Epithelial cell of prostate (primary cell): ENCODE measurements at places on chromosomes 5 and 9.

DNA sequence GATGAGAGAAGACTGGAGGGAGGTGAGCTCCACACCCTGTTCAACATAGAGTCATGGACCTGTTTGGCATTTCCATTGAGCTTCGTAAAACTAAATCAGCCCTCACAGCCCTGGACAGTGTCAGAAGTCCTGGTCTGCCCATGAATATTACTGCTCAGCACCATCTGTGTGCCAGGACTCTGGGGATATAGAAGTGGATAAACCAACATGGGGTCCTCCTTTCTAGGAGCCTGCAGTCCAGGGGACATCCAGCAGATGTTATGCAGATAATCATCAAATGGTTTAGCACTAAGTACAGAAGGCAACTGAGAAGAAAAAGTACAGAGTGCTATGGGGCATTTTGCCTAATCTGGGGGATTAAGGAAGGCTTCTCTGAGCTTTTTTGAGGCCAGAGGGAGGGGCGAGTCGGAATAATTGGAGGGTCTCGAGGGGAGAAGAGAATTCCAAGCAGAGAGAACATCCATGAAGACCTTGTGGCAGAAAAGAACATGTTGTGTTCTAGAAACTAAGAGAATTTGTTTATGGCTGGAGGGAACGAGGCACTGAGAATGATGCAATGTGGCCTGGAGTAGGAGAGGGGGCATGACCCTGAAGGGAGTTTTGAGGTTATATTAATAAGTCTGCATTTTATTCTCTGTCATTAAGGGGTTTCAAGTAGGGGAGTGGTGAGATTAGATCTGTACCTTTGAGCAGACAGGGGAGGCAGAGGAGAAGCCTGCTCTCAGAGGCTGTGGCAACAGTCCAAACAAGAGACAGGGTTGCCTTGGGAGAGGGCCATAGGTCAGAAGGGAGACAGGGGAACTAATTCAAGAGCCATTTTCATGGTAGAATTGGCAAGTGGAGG is 63.5 kb upstream of the SLC2A8 start:
- DNase-seq, result no peak

- no peak for DNase-seq
Measured at GRCh38 chr5:178396796-178397720, 164.5 kb upstream of the PHYKPL start.

DNA sequence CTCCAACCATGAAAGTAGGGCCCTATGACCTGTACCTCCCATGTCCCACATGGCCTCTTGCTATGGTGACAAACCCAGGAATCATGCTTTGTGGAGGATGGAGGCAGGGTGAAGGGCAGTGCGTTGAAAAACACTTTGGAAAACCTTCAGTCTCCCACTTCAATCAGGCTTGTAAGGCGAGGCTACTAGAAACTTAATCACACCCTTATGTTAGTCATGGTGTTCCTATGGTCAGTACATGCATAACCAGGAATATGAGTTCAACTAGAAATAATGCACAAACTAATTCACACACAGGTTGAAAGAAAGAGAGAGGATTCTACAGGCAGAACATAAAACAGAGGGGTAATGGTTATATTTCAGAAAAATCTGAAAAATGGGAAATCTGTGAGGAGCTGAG is 601.1 kb downstream of the KCTD16 start:
- no peak for DNase-seq

DNA sequence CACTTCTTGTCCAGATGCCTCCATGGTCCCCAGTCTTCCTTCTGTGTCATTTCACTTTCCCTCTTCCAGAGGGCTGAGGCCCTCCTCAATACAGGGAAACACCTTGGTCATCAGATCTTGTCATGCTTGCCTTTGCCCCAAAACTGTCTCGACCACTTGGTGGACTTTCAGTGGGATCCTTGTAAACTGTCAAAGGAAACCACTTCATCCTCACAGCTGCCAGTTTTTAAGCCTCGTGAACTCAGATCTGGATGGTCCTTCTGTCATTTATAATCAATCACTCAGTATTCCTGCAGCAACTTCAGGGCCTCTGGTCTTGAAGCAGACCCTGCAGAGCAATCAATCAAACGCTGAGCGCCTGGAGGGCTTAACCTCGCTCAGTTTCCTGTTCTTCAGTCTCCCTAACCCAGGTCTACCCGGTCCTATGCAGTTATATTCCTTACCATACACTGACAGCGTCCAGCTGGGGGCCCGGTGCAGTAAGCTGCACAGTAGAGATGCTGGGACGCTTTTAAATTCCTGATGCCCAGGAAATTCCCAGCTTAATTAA is 74.6 kb downstream of the GOLPH3 start:
- DNase-seq, result no peak

DNA sequence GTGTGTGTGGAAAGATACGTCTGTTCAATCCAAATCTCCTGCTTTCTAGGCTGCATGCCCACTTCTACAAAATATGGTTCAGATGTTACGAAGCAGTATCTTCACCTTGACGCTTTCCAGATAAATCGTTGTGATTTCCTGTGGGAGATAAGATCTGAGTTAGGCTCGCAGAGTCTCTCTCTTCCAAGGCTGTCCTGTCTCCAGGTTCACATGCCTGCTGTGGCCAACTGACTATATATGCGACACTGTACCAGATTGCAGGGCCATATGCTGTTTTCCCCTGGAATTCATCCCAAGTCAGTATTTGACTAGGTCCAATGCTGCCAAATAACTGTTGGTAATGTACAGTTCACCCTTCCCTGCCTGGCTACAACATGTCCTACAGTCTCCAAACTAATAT is 47.9 kb downstream of the TMEM252 start:
- no peak for DNase-seq

DNA sequence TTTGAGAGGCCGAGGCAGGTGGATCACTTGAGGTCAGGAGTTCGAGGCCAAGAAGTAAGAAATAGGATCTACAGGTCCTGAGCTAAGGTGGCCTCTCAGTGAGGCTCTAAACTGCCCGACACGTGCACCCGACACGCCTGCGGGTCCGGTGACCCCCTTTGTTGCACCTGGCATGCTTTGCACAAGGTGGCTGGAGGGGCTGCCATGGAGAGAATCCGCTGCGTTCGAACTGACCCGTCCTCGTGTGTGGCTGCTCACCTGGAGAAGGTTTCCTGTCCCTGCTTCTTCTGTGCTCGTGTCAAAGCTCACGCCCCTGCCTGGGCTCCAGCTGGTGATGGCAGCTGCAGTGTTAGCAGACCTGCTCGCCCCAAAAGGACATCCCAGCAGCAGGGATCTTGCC is 5.7 kb upstream of the OLFM1 start:
- no peak for DNase-seq

- no peak for DNase-seq
Measured at GRCh38 chr5:40607202-40607601, 72.5 kb upstream of the PTGER4 start.

DNA sequence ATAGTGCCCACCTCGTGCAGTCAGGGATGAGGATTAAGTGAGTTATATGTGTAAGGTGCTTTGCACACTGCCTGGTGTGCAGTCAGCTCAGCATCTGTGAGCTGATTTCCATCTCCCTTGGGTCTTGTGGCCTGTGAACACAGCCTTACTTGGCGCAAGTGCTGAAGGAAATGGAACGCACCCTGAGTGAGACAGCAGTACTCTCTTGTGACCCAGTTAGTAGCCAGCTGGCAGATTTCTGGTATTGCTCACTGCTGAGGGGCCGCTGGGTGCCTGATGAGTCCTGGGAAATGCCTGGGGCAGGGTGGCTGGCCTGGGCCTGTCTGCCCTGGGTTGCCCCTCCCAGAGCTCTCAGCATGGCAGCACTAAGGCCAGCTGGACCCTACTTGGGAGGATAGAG is 90.9 kb upstream of the BOD1 start:
- DNase-seq, result peak; percentile 51

GRCh38 chr9:73565833-73566465 is 414.3 kb downstream of the ANXA1 start:
- DNase-seq, result no peak

GRCh38 chr9:14289916-14290315 is 24.0 kb downstream of the NFIB start:
- DNase-seq, result no peak

DNA sequence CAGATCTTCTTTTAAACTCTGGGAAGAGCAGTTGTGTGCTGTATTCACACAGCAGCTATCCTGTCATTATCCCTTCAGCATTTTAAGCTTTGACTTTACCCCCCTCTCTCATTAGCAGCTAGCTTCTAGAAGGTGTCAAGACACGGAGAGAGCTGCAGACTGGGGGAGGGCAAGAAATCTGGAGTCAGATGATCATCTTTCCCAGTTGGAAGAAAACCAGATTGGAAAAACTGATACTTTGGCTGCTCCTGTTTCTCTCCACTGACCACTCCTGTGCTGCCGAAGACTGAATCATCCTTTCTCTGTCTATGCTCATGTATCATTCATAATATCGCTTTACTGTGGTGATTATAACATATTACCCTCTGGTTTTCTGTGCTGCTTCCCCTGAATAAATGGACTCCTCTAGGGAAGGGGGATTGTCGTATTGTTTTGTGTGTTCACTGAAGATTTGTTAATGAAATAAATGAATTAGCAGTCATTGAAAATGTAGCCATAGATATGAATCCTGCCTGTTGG is 75.1 kb downstream of the SH3GL2 start:
- no peak for DNase-seq

- no peak for DNase-seq
Measured at GRCh38 chr5:141605523-141606277, 13.1 kb downstream of the DIAPH1 start.

- DNase-seq, result no peak
Measured at GRCh38 chr9:16386827-16387077, 483.7 kb downstream of the BNC2 start.

DNA sequence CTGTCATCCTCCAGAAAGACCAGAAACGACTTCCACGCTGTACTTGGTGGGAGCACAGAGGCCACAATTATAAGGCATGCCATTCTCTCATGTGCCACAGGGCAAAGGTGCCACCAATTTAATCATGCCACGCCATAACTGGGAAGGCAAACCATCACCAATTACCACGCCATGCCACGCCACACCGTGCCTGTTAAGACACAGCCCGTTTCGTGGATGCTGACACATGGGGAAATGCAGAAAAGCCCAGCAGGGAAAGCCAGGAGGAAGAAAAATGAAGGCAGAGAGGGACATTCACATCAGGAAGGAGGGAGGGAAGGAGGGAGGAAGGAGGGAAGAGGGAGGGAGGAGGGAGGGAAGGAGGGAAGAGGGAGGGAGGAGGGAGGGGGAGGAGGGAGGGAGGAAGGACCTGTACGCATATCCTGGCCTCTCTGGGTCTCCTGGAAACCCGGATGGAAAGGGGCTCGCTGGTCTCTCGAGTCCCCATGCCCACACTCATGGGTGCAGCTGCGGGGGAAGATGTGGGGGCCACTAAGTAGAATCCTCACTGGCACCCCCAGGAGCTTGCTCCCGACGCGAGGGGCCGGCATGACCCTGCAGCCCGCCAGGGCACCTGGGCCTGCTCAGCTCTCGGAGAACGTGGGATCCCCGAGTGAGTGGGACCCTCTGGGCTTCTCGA is 61.7 kb upstream of the UBAC1 start:
- no peak for DNase-seq

DNA sequence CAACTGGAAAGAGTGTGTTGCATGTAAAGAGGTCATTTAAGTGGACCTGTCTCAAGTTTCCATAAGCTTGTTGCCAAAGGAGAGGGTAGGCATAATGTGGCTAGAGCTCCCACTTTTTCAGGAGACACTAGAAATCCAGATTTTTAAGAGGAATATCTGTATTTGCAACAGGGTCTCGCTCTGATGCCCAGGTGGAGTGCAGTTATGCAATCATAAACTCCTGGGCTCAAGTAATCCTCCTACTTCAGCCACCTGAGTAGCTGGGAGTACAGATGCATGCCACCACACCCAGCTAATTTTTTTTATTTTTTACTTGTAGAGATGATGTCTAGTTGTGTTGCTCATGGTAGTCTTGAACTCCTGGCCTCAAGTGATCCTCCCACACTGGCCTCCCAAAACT is 183.5 kb downstream of the NIPBL start:
- no peak for DNase-seq

GRCh38 chr5:65192331-65192730 is 289.4 kb downstream of the ADAMTS6 start:
- DNase-seq, result no peak

GRCh38 chr9:85510830-85511504 is 230.8 kb downstream of the AGTPBP1 start:
- no peak for DNase-seq

GRCh38 chr5:40615586-40616170 is 64.0 kb upstream of the PTGER4 start:
- no peak for DNase-seq

GRCh38 chr9:1871626-1872419 is 143.3 kb upstream of the SMARCA2 start:
- no peak for DNase-seq

GRCh38 chr9:120402741-120403542 is 177.0 kb downstream of the CDK5RAP2 start:
- no peak for DNase-seq
